T-helper 1 cell treated with Interleukin-12 subunit alpha and Interleukin-12 subunit beta and Interleukin-4 antibody, amounts not matched to agents 30 ng/mL and 1 ng/mL, for 36 hours (primary cell): ENCODE measurements at places on chromosomes 6 and 20. TPM values are rescaled to one million over a fixed set of nuclear protein-coding genes. Genes with fewer than 3 reads are reported as not detected.

Gene GDAP1L1
- not detected in 2 replicates for total RNA-seq

Gene PROCR
- total RNA-seq = 0.34 and 0.61 TPM in 2 replicates

Gene GSTA2
- total RNA-seq = not detected in 2 replicates

Gene LRRC73
- total RNA-seq = 0.10 and 0.27 TPM in 2 replicates

Gene OPN5
- not detected in 2 replicates for total RNA-seq

Gene SLC26A8
- total RNA-seq = not detected in 2 replicates

Gene DEF6
- total RNA-seq = 220 and 225 TPM in 2 replicates

Gene C4A
- total RNA-seq = 4.0 and 4.6 TPM in 2 replicates

Gene DNPH1
- total RNA-seq = 68.5 and 71.2 TPM in 2 replicates

Gene TRMT11
- total RNA-seq = 17.0 and 17.3 TPM in 2 replicates

Gene NCOA6
- 35.7 and 37.4 TPM in 2 replicates for total RNA-seq

Gene DNMT3B
- total RNA-seq = 1.5 and 2.0 TPM in 2 replicates

Gene EYS
- not detected in 2 replicates for total RNA-seq

Gene SLC17A2
- total RNA-seq = not detected in 2 replicates

Gene FAM135A
- total RNA-seq = 10.8 and 11.2 TPM in 2 replicates

Gene SMLR1
- total RNA-seq = not detected in 2 replicates

Gene ACTL10
- 3.1 and 3.6 TPM in 2 replicates for total RNA-seq

Gene DSP
- total RNA-seq = 0.10 TPM in 1 of 2 replicates, not detected in the other

Gene GLO1
- 104 and 106 TPM in 2 replicates for total RNA-seq

Gene PEDS1
- total RNA-seq = 33.7 and 33.9 TPM in 2 replicates

Gene FLRT3
- total RNA-seq = not detected in 2 replicates

Gene ARMH2
- 0.78 and 1.6 TPM in 2 replicates for total RNA-seq

Gene SLC17A3
- total RNA-seq = 0.59 and 0.66 TPM in 2 replicates

Gene HSPA1B
- total RNA-seq = 82.7 and 85.0 TPM in 2 replicates

Gene SNAP91
- total RNA-seq = not detected in 2 replicates

Gene EYA2
- not detected in 2 replicates for total RNA-seq

Gene NKAPL
- 0.17 TPM in 2 replicates for total RNA-seq

Gene C20orf96
- 4.7 and 5.1 TPM in 2 replicates for total RNA-seq

Gene VGLL2
- total RNA-seq = not detected in 2 replicates

Gene RNF5
- 47.0 and 50.0 TPM in 2 replicates for total RNA-seq
